ENCODE measurements at places on chromosomes 2 and 18. TPM values are rescaled to one million over a fixed set of nuclear protein-coding genes. Genes with fewer than 3 reads are reported as not detected.

- no peak for DNase-seq
Measured at GRCh38 chr2:44778671-44779476, 162.6 kb upstream of the SIX3 start.

GRCh38 chr18:49399003-49399402, 61.4 kb downstream of the DYM start:
- no peak for DNase-seq

Gene IL36G
- total RNA-seq = not detected

DNA sequence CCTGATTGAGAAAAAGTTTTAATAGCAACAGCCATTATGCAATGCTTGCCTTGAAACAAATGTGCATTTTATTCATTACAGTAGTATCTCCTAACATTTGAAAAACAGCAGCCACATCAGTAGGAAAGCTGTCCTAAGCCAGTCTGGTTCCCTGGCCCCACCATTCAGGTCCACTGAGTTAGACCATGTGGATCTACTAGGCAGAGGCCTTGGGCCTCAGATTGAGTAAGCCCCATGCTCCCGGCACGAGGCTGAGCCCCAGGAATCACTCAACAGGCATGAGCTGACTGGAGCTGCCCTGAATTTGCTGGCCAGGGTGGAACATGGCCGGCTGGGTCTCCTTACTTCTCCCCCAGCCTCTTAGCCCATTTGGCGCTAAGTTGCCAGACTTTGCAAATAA, 103.4 kb downstream of the ZFP36L2 start:
- no peak for DNase-seq

DNA sequence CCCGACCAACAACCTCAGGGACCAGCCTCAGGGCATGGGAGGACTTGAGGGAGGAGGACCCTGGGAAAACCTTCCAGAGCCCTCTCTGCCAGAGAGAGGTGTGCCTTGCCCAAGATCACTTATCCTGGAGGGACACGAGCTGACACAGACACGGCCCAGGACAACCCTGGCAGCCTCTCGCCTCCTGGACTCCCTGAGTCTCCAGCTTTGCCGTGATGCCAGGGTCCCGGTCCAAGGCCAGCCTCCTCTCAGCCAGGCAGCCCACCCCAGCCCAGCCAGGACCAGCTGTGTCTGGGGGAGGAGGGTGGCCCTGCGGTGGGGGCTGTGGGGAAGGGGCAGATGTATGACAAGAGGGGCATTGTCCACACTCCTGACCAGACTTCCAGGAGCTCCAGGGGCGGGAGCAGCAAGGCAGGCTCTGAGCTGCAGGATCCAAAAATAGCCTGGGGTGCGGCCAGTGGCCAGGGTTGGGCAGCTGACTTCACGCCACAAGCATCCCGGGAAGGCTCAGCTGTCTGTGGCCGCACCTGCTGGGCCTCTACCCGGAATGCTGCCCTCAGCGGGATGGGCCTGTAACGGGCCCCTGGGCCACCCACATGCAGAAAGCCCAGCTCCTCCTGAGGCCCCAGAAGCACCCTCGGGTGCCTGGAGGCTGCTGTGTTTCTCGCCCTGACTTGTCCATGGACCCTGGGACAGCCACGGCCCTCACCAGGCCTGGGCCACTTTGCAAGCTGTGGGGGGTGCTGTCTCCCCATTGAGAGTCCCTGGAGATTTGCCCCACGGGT, 65.5 kb upstream of the GPC1 start:
- DNase-seq = peak; percentile 92

DNA sequence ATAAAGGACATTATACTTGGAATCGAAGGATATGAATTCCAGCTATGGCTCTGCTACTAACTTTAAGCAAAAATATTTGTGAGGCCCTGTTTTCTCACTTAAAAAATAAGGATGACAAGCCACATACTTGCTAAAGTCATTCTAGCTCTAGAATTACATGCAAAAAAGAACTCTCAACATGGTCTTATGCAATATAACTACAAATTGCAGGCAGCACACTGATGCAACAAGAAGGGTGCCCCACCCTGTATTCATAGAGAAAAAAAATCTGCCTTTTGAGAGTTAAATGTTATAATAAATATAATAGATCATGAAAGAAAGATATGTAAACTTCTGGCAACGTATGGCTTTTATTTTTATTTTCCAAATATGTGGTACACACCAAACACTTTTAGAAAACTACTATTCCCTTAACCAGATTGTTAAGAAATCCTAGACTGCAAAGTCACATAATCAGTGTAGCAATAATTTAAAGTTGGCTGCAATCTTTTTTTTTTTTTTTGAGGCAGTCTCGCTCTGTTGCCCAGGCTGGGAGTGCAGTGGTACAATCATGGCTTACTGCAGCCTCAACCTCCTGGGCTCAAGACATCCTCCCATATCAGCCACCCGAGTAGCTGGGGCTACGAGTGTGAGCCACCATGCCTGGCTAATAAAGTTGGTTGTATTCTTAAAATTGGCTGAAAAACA, 40.2 kb upstream of the WDSUB1 start:
- DNase-seq = no peak

DNA sequence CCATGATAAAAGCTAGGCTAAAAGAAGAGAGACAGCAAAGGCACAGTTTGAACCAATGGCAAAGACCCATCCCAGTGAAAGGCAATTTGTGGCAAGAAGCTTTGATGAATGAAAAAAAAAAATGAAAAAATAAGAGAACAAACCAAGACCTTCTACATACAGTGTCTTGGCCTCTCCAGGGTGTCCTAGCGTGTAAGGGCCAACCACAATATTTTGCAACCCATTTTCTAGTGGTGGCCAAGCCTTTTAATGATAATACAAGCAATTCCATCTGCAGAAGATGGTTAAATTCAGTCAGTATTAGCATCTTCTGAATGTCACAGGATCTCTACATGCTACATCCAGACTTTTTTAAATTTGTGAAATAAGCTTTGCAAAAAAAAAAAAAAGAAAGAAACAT, 270.4 kb downstream of the LRATD1 start:
- DNase-seq = no peak

DNA sequence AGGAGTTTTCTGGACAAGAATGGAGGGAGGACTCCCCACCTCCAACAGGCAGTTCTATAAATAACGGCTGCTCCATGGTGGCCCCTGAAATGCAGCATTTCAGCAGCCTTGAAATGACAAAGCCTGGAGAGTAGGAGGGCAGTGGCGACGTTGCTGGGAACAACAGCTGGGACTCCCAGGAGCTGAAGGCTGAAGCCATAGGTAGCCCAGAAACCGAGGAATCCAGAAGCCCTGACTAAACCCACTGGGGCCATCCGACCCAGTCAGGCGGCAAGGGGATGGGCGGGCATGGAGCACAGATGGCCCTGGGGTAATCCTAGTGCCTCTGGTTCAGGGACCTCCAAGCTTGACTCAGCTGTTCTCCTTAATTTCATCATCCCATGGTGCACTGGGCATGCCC, 9.0 kb downstream of the PRKAG3 start:
- DNase-seq = no peak

DNA sequence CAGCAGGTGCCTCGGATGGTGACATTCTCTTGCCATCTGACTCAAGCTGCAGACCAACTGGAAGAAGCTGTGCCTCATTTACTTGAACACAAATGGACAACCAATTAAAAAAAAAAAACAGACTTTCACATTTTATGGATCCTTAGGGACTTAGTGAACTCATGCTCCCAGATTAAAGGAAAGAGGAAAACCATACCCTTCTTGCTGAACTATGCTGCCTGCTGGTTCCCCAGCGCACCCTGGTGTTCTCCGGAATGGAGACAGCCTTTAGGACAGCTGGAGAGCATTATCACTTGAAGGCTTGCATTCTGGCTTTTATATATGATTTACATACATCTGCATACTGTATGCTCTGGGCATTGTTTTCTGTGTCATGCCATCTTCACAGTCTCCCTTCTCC, 370.7 kb downstream of the SLC4A3 start:
- no peak for DNase-seq

DNA sequence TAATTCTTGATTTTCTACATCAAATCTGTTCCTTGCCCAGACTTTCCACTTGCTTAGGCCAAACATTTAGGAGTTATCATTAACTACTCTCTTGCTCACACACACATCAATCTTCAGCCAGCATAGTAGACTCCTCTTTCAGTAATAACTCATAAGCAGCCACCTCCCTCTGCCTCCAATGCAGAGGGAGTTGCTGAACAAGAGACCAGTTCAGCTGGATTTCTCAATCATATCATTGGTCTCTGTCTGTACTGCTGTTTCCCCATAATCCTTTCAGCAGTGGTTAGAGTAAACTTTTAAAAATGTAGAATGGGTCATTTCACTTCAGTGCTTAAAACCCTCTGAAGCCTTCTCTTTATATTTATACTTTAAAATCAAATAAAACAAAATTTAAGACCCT, 112.9 kb downstream of the SLC39A10 start:
- DNase-seq = no peak

GRCh38 chr2:36459725-36460137, 104.2 kb downstream of the CRIM1 start:
- peak; percentile 66 for DNase-seq

Gene SDC1
- total RNA-seq = 136 TPM

Gene TLX2
- not detected for total RNA-seq
